GM12865 (cell line): ENCODE measurements at places on chromosomes 1 and 21.

DNA sequence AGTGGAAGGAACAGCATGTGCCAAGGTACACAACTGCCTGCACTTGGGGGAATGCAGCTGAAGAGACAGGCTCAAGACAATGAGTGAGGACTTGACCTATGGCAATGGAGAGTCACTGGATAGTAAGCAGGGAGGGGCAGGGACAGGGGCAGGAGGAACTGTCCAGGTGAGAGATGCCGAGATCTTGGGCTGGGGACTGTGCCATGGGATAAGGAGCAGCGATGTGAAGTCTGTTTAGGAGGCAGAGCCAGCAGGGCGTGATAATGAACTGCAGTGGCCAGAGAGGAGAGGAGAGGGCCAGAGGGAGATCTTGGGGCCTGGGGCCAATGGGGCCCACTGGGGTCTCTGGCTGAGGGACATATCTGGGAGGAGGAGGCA, 17.8 kb upstream of the EPB41 start:
- no peak for DNase-seq

DNA sequence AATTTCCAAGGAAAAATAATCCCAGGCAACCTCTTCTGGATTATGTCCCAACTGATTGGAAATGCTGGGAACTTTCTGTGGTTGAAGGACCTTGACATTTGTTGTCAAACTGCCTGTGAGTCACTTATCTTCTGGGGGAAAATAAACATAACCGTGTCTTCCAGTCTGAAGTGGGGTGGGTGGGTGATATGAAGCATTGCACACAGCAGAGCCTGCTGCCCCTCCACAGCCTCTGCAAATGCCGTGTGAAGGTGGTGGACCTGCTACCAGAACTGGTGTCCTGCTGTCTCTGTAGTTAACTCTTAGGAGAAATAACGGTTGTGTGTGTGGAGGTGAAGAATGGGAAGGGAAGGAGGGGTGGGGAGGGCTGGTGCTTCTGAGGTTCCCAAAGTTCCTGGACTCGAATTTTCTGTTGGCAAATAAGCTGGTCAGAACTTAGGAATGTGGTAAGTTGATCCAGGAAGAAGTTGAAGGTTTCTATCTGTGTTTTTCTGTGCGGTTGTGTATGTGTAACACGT, 23.2 kb downstream of the GALNT2 start:
- DNase-seq: no peak

DNA sequence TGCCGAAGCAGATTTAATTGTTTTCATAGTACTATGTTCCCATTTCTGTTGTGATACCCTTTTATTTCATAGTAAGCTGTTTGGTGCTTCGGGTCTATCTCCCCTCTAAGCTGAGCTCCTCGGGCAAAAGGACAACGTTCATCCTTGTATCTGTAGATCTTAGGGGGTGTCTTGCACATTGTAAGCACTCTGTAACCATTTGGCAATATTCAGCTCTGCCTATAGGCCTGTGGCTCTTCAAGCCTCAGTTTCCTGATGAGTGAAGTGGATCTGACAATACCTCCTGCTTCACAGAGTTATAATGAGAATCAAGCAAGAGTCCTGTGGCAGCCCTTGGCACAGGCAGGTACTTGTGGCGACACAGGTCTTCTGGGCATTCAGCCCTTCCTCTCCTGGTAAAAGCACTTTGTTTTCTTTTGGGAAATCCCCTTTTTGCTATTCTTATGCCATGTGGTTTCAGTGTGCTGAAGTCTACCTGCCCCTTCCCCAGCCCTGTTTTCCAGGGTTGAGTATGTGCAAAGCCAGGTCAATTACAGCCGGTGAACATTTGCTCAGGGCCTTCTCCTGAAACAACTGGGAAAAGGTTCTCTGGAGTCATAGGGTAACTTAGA, 8.5 kb upstream of the EXO1 start:
- peak; percentile 33 for DNase-seq

- DNase-seq: no peak
These were observed 37.6 kb downstream of the MTARC1 start for GRCh38 chr1:220824031-220824989.

GRCh38 chr1:14494911-14495310, 103.6 kb upstream of the KAZN start:
- no peak for DNase-seq

DNA sequence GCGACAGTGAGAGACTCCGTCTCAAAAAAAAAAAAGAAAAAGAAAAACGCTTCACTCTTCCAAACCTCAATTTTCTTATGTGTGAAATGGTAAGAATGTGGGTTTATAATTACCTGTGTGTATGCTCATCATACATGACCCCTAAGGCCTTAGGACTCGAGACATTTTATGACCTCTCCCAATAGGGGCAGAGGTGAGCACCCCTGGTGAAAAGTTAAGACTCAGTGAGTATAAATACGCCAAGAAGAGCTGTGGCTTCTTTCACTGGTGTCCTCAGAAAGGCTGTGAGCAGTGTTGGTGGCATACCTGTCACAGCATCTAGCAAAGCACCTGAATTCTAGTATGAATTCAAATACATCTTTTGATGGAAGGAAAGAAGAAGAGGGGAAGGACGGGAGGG, 7.8 kb upstream of the FCMR start:
- peak; percentile 71 for DNase-seq
